Fibroblast of upper back skin (primary cell): ENCODE measurements at places on chromosomes 5 and 9.

DNA sequence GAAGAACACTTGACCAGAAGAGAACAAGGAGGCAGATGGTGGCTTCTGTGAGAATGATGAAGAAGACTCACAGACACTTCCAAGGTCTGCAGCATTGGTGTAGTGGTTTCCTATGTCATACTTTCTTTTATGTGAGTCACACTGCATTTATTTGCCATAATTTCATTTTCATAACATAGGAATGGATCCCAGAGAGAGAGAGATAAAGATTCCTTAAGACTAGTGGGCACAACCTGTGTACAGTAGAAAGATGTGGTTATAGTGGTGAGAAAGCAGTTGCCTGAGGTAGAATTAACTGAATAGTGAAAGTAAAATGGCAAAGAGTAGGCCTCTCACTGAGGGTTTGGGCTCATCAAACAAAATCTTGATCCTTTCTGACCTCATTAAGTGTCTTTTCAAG lies 7.6 kb upstream of the CCDC152 start:
- peak; percentile 11 for DNase-seq

- DNase-seq: peak; percentile 71
Observed at GRCh38 chr5:143001764-143002351, 231.7 kb downstream of the ARHGAP26 start.

DNA sequence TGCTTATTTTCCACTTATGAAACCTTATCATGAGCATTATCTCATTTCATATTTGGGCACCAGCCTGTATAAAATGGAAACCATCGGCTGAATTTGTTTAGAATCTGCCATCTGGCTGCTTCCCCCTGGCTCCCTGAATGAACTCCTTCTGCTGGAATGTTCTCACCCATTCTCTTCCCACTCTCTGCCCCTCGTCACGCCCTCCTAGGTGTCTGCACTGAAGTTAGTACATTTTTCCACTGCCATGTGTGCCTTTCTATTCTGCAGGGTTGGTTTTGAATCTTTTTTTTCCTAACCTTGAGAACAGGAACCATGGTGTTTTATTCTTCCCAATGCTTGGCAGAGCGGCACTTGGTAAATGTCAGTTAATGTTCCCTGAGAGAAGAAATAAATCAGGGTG lies 359.7 kb downstream of the MLLT3 start:
- DNase-seq: no peak

GRCh38 chr9:76023715-76024195 lies 133.3 kb downstream of the PCSK5 start:
- peak; percentile 43 for DNase-seq

DNA sequence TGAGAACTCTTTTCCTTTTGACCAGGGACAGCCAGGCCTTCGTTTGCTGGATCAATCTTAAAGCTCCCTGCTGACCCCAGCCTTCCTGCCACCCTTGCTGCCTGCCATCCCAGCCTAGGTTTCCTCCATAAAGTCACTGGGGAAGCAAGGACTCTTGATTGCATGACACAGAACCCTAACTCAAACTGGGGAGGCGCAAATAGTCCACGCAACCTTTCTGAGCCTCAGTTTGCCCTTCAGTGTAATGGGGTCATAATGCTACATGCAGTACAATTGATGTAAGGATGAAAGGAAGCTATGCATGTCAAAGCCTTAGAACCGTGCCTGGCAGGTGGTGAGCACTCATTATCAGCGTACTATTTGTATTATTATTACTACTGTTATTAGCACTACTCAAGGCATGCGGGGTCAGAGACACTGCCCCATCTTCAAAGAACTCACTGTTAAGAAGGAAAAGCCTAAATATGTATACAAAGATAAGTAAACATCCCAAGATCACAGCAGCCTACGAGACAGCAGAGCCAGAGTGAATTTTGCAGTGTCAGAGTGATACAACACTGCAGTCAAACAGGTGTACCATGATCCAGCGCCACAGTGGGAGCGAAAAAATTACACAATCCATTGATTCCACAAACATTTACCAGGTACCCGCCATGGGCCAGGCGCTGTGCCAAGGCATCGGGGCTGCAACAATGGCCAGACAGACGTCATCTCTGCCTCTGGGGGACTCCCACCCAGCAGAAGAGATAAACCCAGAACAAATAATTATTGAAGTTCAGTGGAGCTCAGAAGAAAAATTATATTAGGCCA lies 16.9 kb upstream of the CPLX2 start:
- no peak for DNase-seq

DNA sequence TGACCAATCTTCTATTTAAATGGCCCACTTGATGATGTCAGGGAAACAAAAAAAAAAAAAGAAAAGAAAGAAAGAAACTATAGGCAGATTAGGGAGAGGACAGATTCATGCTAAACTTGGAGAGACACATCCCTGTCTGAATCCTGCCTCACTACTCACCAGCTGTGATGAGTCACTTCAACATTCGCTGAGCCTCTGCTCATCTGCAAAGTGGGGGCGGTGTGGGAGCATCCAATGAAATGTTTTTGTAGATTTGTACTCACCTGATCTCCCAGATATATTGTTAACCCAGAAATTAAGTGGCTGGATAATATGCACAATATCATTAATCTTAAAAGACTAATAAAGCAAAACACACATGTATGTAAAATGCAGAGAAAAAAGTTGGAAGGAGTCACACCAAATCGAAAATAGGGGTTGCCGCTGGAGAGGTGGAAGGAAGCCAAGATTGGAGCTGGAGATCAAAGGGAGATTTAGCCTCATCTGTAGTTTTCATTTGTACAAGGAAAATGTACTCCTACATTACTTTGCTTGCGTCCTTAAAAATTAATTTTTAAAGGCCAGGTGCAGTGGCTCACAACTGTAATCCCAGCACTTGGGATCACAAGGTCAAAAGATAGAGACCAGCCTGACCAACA lies 17.0 kb upstream of the ERGIC1 start:
- DNase-seq: peak; percentile 85

- no peak for DNase-seq
Observed at GRCh38 chr5:6907320-6907918, 194.2 kb downstream of the TENT4A start.

- DNase-seq: no peak
Observed at GRCh38 chr9:80147866-80148265, 576.1 kb downstream of the TLE4 start.

DNA sequence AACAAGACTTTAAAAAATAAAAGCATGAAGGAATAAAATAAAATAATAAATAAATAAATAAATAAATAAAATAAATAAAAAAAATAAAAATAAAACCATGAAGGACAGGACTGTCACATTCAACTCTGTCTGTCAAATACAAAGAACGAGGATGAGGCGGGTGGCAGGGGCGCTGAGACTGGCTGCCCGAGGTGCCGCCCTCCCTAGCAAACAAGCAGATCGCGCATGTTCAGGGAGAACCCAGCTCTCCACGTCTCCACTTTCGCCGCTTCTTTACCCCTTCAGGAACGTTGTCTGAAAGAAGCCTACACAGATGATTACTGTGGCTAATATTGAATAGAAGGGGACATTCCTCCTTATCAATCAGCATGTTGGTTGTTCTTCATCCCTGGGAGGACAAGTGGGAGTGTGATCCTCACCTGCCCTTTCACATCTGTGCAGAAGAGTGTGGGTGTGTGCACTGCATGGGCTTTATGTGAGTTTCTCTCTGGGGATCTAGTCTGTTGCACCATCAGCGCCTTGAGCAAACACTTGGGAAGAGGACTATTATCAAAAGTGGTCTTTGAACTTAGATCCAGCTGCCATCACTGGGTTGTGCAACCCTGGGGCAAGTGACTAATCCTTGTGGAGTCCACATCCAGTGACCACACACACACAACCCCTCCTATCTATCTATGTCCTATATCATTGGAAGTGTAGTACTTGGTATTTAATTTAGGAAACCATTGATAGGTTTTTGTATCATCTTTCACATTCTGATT lies 399.2 kb downstream of the IRX2 start:
- DNase-seq: no peak

DNA sequence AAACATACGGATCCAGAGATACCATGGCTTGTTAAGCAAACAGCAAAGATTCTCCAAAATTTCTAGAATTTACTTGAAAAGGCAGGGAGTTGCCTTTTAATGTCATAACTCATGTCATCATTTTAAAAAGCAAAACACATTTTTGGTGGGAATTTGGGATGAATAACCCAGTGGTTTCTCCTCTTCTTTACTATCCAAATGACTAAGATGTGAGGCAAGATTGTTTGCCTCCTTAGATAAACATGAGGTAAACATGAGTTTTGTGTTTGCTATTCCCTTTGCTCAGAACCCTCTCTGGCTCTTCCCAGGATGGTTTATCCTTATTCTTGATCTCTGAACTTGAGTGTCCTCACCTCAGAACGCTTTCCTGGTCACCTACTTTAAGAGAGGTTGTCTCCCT lies 267.0 kb downstream of the EBF1 start:
- peak; percentile 34 for DNase-seq

DNA sequence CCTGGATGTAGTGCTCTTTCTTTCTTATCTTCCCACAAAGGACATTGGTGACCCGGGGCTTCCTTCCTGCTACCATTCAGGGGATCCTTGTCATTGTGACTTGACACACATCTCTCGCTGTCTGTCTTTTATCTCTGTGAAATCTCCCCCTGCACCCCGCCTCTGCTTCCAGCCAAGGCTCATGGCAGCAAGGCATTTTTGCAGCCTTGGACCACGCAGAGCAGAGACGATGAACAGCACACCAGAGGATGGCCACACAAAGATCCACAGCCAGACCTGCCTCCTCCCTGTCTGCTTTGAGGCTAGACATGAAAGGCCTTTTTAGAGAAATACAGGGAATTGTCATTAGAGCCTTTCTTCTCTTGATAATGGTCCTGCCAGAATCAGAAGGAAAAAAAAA lies 549.1 kb downstream of the CDK5RAP2 start:
- no peak for DNase-seq

- DNase-seq: peak; percentile 70
Observed at GRCh38 chr5:54135042-54135441, 175.3 kb downstream of the ARL15 start.

DNA sequence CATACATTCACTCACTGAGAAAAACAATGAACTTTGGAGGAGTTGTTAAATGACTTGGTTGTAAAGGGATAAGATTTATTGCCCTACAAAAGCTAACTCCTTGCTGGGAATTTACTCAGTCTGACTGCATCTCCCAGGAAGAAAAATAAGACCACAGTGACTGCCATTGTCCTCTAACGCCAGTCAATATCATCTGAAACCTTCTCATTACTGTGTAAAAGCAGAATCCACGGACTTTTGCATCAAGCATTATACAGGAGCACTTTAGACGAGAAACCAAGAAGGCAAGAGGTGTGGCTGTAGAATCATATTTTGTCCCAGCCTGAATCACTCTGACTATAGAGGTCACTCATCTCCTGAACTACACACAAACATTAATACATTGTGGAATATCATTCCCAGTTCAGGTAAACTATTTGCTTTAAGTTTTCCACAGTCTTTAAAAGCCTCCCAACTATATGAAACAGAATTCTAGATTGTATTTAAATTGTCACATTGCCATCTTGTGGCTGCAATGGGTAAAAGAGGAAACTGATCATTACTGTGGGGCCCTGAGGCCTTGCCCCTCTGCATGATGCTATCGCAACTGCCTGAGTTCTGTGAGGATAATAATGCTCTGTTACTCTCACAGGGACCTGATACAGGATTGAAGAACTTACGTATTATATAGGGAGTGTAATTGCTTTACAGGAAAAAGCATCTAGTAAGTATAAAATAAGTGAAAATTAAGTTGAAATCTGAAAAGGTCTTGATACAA lies 142.9 kb downstream of the SLCO4C1 start:
- no peak for DNase-seq

- DNase-seq: no peak
Observed at GRCh38 chr5:132427281-132428146, 58.0 kb downstream of the SLC22A5 start.

DNA sequence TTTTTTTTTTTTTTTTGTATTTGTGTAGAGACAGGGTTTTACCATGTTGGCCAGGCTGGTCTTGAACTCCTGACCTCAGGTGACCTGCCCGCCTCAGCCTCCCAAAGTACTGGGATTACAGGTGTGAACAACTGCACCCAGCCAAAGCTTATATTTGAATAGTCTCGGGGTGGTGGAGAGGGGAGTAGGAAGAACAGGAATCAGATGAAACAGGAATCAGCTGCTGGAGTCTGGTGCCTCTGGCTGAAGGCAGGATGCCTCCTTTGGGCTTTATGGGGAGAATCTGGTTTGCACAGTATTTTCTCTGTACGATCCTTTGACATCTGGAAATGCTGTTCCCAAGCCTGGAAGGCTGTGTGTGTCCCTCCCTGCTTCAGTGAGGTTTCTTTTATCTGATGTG lies 10.9 kb downstream of the C5orf52 start:
- DNase-seq: no peak

- DNase-seq: no peak
Observed at GRCh38 chr9:137383784-137384756, 38.9 kb downstream of the EXD3 start.

GRCh38 chr9:12503606-12504122 lies 189.5 kb upstream of the TYRP1 start:
- DNase-seq: no peak

- no peak for DNase-seq
Observed at GRCh38 chr9:4499917-4500316, 9.6 kb downstream of the SLC1A1 start.

- DNase-seq: peak; percentile 24
Observed at GRCh38 chr5:107894361-107894760, 223.6 kb upstream of the EFNA5 start.

GRCh38 chr5:35058374-35058788 lies 10.6 kb upstream of the AGXT2 start:
- no peak for DNase-seq

DNA sequence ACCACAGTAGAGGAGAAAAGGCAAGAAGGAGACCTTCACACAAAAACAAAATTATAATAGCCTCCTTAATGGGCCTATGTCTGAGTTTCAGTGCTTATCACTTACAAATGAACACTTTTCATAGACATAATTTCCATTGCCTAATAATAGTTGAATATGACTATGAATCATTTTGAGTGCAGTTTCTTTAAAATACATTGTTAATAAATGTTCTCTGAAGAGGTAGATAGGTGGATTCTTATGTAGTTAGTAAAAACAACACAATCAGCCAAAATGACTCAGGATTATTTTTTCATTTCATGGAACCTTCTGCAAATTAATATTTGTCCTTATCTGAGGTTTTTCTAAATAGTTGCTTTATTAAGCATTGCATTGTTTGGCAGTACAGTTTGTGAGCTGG lies 45.6 kb downstream of the DAPK1 start:
- no peak for DNase-seq

DNA sequence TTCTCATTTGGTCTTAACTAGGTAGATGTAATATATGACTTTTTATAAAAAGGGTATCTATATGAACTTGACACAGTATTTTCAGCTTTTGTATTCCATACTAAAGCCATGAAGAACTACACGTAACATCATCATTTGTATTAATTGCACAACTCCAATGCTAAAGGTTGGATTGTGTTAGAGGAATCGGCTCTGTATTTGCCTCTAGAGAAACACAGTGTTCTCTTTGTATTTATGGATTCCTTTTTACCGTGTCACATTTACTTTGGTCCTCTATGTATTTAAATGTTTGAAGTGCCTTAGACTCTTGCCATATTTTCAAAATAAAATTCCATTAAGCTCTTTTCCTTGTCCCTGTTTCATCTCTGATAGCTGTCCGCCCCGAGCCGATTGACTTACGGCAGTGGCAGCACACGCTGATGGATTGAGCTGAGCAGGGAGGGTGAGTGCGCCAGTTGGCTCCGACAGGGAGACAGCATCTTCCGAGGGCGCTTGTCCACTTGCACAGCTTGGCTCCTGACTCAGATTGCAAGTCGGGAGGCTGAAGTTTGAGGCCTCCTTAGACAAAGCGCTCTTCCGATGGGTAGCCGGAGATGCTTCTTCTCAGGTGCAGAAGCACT lies 95.6 kb upstream of the DMRT1 start:
- DNase-seq: no peak
